ENCODE measurements at places on chromosomes 12 and 14.

GRCh38 chr12:52082669-52082987 is 3.1 kb downstream of the SMIM41 start:
- DNase-seq: no peak

DNA sequence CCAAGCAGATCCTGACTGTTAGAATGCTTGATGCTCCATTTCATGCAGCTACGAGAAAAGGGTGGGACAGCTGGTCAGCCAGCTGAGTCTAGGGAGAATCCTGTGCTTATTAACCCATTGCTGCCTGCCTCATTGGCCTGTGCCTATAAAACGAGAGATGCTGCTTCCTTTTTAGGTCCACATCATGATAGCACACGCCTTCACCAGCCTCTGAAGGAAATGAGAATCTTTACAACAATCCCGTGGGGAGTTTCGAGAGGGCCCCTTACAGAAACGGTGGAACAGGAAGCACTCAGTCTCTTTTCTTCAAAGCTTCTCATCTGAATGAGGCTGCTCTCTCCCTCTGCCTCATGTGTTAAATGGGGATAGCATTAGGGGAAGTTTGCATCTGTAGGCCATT is 147.3 kb upstream of the RFLNA start:
- DNase-seq: no peak

- no peak for DNase-seq
These were observed 86.8 kb upstream of the HIF1A start for GRCh38 chr14:61608245-61609165.

GRCh38 chr14:95268350-95268749 is 51.4 kb downstream of the CLMN start:
- no peak for DNase-seq

- no peak for DNase-seq
These were observed 14.2 kb upstream of the PPP1R12A start for GRCh38 chr12:79949098-79949497.

GRCh38 chr14:68229423-68230100 is 410.0 kb downstream of the RAD51B start:
- no peak for DNase-seq

DNA sequence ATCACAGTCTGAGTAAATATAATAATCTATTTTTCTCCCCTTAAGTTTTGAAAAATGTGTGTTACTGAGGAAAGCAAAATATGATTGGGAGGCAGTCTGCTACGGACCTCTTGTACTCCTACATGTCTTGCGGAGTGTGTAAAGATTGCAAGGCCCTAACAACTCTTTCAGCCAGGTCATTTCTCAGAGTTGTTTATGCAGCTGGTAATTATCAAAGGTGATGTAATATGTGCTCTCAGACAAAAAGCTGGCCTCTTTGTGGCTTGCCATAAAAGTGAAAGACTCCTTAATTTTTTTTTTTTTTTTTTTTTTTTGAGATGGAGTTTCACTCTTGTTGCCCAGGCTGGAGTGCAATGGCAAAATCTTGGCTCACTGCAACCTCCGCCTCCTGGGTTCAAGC is 40.5 kb upstream of the MON2 start:
- no peak for DNase-seq

DNA sequence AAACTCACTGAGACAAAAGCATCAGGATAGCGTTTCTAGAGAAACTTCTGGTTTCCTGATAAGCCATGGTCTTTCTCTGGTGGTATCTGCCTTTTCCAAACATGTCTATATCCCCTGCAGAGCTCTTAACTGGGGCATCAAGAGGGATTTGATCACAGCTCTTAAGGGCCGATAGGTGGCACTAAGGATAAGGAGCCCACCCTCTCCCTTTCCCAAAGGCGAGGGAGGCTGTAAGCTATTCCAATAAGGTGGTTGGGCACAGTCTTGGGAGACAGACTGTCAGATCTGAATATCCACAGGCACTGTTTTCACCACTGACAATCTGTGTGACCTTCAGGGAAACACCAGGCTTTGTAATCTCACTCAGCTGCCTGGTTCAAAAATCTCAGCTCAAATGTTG is 206.0 kb downstream of the ADGRD1 start:
- DNase-seq: no peak

DNA sequence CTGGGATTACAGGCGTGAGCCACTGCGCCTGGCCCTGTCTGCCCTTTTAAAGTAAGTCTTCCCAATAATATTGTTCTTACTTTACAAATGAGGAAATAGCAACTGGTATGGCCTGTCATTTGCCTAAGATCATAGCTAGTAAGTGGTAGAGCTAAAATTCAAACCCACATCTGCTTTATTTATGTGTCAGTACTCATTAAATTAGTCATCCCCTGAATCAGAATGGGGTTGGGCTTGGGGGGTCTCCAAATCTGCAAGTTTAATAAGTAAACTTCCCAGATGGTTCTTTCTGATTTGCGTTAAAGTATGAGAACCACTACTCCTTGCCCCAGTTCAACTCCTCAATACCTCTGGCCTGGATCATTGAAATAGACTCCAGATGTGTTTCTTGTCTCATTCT is 96.2 kb downstream of the FAR2 start:
- DNase-seq: no peak

- no peak for DNase-seq
These were observed 35.8 kb downstream of the BCAT1 start for GRCh38 chr12:24913130-24913529.

DNA sequence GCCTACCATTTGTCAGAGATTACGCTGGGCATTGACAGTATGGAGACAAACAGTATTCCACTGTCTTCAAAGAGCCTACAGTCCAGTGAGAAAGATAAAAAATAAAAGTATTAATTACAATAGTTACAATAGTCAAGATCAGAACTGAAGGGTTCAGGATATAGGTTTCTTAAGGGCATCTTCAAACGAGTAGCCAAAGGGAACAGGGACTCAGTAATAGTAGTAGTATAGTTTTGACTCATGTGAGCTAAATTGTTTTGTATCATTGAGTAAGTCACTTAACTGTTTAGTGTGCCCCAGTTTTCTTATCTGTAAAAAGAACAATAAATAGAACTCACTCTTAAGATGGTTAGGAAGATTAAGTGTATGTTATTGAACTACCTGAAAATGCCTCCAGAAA is 123.6 kb downstream of the METTL25 start:
- DNase-seq: no peak

GRCh38 chr14:98698341-98698740 is 573.7 kb downstream of the BCL11B start:
- no peak for DNase-seq

All from A172 (cell line).